DMS153 (cell line): ENCODE measurements at places on chromosomes 12 and 14.

GRCh38 chr12:25713264-25713663, 160.2 kb upstream of the LMNTD1 start:
- DNase-seq, result no peak

DNA sequence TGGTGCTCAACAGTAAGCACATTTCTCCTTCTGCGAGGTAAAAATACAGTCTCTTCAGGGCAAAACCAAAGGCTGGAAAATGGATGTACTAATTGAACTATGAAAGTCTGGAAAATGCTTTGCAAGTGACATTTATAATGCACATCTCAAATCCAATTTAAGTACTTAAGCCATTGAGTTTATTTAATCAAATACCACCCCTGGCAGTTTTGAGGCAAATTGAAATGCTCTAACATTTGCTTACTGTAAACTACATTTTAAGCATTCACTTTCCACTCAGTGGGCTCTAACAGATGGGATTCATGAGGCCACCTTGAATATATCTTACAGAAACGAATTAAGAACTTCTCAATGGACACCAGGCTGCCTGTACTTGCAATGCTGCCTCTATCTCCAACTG, 69.7 kb downstream of the HELB start:
- no peak for DNase-seq

- no peak for DNase-seq
Measured at GRCh38 chr12:45014396-45014795, 36.5 kb downstream of the DBX2 start.

GRCh38 chr14:96177766-96178375, 26.8 kb upstream of the BDKRB2 start:
- no peak for DNase-seq

GRCh38 chr12:55925870-55926737, 1.6 kb downstream of the PYM1 start:
- DNase-seq, result no peak

- DNase-seq, result no peak
Measured at GRCh38 chr12:24750263-24750662, 198.6 kb downstream of the BCAT1 start.

DNA sequence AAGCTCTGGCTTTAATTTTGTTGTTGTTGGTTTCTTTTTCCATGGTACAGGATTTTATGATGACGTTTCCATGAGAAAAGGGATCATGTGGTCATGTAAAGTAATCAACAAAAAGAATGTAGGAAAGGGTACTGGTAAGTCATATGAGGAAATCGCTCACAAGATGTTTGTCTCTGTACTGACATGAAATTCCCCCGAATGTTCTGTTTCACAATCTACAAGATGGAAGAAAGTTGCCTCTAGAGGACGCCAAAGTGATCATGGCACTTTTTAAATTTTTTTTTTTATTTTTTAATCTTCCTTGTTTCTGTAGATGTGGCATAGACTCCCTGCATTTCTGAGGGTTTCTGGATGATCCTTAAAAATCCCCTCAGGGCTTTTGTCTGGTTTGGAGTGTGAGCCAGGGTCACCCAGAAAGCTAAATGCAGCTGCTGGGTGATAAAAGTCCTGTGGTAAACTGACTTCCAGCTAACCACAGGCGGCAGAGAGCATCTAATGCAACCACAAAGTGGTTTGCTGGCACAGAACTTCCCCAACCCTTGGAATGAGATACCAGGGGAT, 393.5 kb downstream of the CCDC91 start:
- DNase-seq, result no peak

- no peak for DNase-seq
Measured at GRCh38 chr12:5184186-5184585, 140.5 kb downstream of the KCNA5 start.

GRCh38 chr12:122999196-122999946, 18.9 kb downstream of the ARL6IP4 start:
- no peak for DNase-seq

GRCh38 chr12:132986885-132987225, 688 bp downstream of the ZNF26 start:
- DNase-seq, result no peak

GRCh38 chr12:101969-102878, 35.7 kb downstream of the IQSEC3 start:
- no peak for DNase-seq

- DNase-seq, result no peak
Measured at GRCh38 chr14:104697892-104698583, 8.6 kb downstream of the INF2 start.

DNA sequence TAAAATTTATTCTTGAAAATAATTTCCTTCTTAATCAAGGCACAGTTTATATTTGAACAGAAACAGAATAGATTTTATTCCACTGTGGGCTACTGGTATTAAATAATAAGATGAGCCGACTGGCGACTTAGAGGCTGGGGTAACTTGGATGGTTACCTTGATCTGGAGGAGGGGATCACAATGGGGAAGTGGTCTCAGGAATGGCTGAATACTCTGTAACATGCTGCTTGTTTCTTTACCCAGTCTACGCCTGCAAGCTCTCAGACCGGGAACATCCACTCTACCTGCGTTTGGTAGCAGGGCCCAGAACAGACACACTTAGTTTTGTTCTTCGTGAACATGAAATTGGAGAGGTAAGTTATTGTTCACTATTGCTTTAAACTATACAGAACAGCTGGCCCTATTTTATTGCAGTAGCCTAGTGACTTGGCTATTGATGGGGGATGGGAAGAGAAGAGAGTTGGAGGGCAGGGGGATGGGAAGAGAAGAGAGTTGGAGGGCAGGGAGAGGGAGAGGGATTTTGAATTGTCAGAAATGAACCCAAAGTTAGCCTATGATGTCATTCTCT, 67.9 kb downstream of the GNS start:
- DNase-seq, result no peak

GRCh38 chr12:58575256-58575655, 345.0 kb downstream of the LRIG3 start:
- DNase-seq, result no peak

DNA sequence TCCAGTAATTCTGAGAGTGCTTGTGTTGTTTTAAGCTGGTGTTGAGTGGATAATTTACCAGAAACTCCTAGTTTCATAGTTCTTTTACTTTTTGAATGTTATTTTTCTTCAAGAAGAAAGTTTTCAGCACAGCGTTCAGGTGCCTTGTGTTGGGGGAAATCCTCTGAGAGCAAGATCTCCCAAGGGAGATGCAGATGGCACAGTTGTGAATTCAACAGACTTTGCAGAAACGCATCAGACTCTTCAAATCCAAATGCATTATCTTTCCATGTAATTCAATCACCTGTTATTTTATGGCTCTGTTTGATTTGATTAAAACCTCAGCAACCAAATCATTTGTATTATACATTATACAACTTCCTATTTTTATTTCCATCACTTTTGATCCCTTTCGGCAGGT, 439.9 kb downstream of the EGLN3 start:
- DNase-seq, result no peak

GRCh38 chr12:10634427-10634826, 21.0 kb upstream of the MAGOHB start:
- DNase-seq, result no peak

DNA sequence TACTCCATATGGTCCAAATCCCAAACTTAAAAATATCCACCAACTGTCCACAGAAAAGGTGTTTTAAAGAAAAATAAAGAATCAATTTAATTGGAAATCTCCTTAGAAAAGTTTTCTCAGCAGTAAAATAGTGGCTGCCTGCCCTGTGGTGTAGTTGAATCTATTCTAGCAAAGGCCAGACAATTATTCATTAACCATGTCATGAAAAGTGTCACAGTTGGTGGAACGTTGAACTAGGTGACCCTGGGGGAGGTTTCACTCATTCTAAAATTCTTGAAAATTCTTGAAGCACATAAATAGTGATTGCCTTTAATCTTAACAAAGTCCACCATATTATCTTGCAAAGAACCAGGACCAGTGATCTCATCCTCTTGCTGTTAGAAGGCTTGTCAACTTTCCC, 78.4 kb upstream of the GZMB start:
- DNase-seq, result no peak

DNA sequence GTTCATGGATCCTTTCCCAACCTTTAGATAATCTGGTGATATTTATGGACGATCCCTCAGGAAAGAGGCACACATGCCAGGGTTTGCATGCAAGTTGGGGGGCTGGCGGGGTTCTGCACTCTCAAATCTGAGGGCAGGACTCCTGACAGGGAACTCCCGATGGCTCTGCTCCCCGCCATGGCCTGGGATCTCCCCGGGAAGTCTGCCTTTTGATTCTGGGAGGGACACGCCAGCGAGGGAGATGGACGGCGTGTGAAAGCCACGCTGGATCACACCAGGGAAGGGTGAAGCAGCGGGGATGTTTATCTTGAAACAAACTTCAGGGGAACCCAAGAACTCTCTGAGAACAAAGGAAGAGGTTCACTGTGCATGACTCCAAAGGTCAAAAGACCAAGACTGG, 43.6 kb downstream of the LGMN start:
- DNase-seq, result no peak

DNA sequence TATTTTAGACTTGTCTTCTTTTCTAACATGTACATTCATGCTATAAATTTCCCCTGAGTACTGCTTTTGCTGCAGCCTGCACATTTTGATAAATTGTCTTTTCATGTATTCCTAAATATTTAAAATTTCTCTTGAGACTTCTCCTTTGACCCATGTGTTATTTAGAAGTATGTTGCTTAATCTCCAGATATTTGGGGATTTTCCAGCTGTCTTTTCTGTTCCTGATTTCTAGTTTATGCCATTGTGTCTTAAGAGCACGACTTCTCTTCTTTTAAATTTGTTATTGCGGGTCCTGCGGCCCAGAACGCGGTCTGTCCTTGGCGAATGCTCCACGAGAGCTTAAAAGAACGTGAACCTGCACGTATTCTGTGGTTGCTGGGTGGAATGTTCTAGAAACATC, 136.4 kb downstream of the KIF26A start:
- DNase-seq, result no peak

- no peak for DNase-seq
Measured at GRCh38 chr12:116067892-116068291, 209.6 kb downstream of the MED13L start.

- DNase-seq, result no peak
Measured at GRCh38 chr12:111367661-111368221, 1.2 kb downstream of the PHETA1 start.

- no peak for DNase-seq
Measured at GRCh38 chr12:8958066-8958465, 8.6 kb upstream of the M6PR start.

- DNase-seq, result no peak
Measured at GRCh38 chr12:16303939-16304338, 26.5 kb upstream of the SLC15A5 start.

- DNase-seq, result no peak
Measured at GRCh38 chr14:55146425-55146824, 17.4 kb downstream of the LGALS3 start.

DNA sequence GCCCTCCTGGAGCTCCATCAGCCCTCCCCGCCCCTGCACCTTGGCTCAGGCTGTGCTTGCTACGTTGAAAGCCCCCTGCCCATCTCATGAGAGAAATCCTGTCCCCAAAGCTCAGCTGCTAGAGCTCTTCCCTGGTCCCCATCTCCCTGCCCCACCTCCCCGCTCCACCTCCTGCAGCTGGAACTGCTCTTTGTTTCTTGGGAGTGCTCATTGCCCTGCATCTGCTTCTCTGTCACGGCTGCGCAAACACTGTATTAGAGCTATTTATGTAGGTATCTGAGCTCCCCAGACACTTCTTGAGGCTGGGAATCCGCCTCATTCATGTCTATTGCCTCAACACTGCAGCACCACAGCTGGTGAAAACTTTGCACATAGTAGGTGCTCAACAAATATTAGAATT, 32.8 kb upstream of the PRIMA1 start:
- DNase-seq, result no peak

GRCh38 chr14:75427482-75428229, at the start of gene JDP2:
TSS of gene JDP2 (plus strand) at chr14:75428022. CDS start at chr14:75437921, 9,899 bp downstream.
- peak; percentile 12 for DNase-seq

DNA sequence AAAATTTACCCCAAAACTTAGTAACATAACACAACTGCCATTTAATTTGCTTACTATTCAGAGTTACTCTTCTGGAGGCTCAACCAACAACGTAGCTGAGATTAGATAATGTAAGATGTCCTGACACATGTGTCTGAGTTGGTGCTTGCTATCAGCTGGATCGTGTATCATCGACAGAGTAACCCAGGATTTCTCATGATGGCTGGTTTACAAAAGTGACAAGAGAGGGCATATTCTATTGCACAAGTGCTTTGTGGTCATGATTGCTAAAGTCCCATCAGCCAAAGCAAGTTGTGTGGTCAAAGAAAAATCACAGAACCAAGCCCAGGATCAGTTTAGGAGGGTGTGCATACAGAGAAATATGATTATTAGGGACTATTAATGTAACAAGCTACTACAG, 73.4 kb downstream of the CAPZA3 start:
- DNase-seq, result no peak

DNA sequence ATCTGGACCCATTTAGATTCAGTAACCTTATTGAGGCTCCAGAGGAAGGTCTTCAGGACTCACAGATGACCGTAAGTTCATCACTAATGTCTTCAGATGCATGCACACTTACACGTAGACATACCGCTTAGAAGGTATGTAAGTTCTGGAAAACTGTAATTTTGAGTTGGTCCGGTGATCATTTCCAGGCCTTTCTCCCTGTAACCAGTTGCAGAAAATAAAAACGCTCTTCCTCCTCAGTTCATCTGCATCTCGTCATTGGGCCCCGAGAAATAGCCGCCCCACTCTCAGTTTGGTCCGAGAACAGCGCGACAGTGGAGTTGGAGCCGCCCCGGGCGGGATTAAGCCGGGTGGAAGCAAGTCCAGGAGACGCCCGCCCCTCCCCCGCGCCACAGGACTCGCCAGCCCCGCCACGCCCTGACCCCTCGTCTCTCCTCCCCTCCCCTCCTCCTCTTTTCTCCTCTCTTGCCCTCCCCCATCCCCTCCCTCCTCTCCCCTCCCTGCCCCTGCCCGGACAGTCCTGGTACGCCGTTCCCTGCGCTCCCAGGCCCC, 83.7 kb downstream of the TNFAIP2 start:
- DNase-seq, result no peak

DNA sequence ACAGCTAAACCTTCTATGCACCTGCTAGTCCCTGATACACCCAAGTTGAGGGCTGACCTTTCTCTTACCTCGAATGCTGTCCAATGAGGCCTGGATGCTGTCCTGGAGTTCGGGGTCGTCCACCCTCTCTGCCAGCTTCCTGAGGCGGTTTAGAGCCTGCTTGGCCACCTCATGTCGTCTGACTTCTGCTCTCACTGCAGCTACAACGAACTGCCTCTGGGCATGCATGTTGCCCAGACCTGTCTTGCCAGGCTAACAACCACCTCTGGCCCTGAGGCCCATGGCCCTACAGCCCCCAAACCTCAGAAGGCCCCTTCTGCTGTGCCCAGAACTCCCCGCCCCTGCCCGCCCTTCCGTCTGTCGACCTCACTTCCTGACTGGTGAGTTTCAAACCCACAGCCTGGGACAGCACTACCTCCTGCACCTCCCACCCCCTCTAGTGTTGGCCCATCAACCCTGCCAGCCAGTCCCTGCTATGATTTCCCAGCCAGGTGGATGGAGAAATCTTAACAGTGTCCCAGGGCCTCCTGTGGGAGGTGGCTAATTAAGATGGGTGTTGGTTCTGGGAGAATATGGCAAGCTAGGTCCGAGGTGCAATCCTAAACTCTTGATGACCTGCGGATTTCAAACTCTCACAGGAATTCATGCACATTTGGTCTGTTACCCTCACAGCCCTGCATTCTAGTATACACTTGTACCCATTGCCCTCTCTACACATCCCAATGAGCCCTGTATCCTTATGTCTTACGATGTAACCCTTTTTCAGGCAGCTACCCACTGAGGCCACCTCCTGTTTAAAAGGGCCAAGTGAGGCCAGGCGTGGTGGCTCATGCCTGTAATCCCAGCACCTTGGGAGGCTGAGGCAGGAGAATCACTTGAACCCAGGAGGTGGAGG, 2.7 kb upstream of the TSPAN31 start:
- DNase-seq, result no peak
